ENCODE measurements at places on chromosomes 6 and 20. TPM values are rescaled to one million over a fixed set of nuclear protein-coding genes. Genes with fewer than 3 reads are reported as not detected.

DNA sequence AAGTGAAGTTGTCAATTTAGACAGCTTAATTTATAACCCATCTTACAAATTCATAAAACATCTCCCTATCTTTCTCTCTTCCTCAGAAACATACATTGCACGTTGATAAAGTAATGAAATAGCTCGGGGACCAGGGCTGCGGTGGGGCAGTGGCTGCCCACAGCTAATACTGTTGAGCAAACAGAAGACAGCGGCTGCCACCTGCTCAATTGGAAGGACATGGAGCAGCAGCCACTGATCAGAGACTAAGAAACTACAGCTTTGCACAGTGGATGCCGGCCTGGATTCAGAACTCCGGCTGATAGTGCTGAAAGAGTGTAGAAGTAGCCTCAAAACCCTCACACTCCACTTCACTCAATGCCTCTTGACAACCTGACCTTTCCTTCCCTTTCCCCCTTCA, 157.9 kb upstream of the PDE10A start:
- no peak overlapping the region for H3K27ac ChIP-seq
- H3K4me3 ChIP-seq, result no peak overlapping the region
- no peaks in the 10 kb centered on the region for H3K4me1 ChIP-seq
- H3K36me3 ChIP-seq, result no peaks in the 10 kb centered on the region

DNA sequence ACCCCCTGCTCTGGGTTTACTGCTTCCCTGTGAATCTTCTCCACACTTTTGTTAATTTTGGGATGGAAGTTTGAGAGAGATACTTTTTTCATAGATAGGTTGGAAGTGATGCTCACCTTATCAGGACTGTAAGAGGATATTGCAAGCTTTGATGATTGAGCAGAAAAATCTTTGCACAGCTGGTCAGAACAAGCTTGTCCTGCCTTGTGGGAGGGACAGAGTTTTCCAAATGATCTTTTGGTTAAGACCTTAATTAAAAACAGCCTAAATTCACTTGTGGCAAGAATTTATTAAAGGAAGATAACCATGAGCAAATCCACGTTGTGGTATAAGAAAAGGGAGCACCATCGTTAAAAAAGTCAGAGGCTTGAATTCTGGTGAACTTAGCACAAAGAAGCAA, 32.2 kb downstream of the E2F3 start:
- H3K36me3 ChIP-seq, result no peaks in the 10 kb centered on the region
- H3K4me3 ChIP-seq, result no peak overlapping the region
- H3K27me3 ChIP-seq, result no peaks in the 10 kb centered on the region

The NOX3 gene
- not detected for total RNA-seq

The VNN1 gene
- 2.6 TPM for total RNA-seq

The TAGAP gene
- total RNA-seq, result 1.2 TPM

All from sigmoid colon (tissue), 7 donors.